PC-9 (cell line): ENCODE measurements at places on chromosomes 4 and X. TPM values are rescaled to one million over a fixed set of nuclear protein-coding genes. Genes with fewer than 3 reads are reported as not detected.

The DSPP gene
- not detected in 2 replicates for total RNA-seq

GRCh38 chr4:108762559-108763225 lies at the start of gene ETNPPL:
ETNPPL (minus strand) TSS chr4:108763053; CDS start chr4:108762898, 155 bp downstream.
- H3K4me3 ChIP-seq = no peak within 1 kb of the TSS
- no peak for DNase-seq
- H3K27me3 ChIP-seq = no peaks in the 10 kb centered on the region
- no peak within 1 kb of the TSS for H3K27ac ChIP-seq

DNA sequence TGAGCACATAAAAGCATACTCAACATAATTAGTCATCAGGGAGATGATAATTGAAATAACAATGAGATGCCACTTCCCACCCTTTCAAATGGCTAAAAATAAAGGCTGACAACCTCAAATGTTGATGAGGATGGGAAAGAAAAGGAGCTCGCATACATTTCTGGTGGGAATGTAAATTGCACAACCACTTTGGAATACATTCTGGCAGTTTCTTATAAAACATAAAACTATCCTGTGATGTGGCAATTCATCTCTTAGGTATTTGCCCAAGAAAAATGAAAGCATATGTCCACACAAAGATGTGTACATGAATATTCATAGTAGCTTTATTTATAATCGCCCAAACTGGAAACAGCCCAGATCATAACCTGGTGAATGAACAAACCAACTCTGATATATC lies 687 bp upstream of the ZNF275 start:
- H3K4me3 ChIP-seq = no peak overlapping the region; the same call in 1 of the 2 replicates
- no peak overlapping the region for H3K27ac ChIP-seq
- H3K4me1 ChIP-seq = no peaks in the 10 kb centered on the region
- H3K27me3 ChIP-seq = no peaks in the 10 kb centered on the region; the same call in none of the 2 replicates

- H3K4me1 ChIP-seq = no peaks in the 10 kb centered on the region
- no peak overlapping the region for H3K27ac ChIP-seq
- peaks cover 49% of the 10 kb centered on the region for H3K27me3 ChIP-seq
These were observed 285.0 kb downstream of the ASMT start for GRCh38 chrX:1899841-1900240.

DNA sequence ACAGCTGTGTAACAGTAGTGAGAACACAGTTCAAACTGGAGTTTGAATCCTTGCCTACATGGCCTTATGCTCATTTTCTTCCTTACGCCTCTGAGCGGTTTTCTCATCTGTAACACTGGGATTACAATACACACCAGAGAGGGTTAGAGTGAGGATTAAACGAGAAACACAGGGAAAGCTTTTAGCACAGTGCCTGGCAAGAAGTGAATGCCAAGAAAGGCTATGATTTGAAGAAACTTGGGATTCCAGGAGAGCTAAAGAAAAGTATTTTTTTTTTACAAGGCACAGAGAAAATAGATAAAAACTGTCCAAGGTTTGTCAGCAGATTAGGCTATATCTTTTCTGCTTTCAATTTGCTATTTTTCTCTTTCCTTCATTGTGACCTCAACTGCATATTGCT lies 246.4 kb downstream of the FBXW7 start:
- no peaks in the 10 kb centered on the region for H3K27me3 ChIP-seq
- DNase-seq = no peak
- H3K27ac ChIP-seq = no peak overlapping the region
- no peaks in the 10 kb centered on the region for H3K4me1 ChIP-seq
- H3K4me3 ChIP-seq = no peak overlapping the region

DNA sequence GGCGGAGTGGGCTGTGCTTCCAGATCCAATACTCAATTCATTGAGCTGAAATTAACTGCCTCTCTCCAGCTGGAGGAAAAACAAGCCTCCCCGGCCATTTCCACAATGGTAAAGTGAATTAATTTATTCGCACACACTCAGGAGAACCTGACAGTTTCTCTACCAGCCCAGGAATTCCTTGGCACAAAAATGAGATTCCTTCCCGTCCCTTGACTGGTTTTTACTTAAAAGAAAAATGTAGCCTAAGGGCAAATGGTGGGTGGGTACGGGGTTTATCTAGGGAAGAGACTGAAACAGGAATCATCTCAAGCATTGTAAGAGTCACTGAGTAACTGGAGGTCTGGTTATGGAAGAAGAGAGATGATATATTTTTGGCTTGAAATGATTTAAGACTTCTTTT lies 102.7 kb downstream of the VCX3A start:
- H3K27me3 ChIP-seq = no peaks in the 10 kb centered on the region
- no peak overlapping the region for H3K27ac ChIP-seq
- no peak overlapping the region for H3K4me3 ChIP-seq
- H3K36me3 ChIP-seq = no peaks in the 10 kb centered on the region
- no peaks in the 10 kb centered on the region for H3K4me1 ChIP-seq
- DNase-seq = peak; percentile 40

The REELD1 gene
- not detected in 2 replicates for total RNA-seq

The SEL1L3 gene
- total RNA-seq = 78.4 and 79.2 TPM in 2 replicates

- H3K27me3 ChIP-seq = no peaks in the 10 kb centered on the region
- no peaks in the 10 kb centered on the region for H3K4me1 ChIP-seq
- H3K27ac ChIP-seq = no peak overlapping the region
- DNase-seq = peak; percentile 41
These were observed 201.4 kb downstream of the CCSER1 start for GRCh38 chr4:90328558-90328957.

- no peak overlapping the region for H3K4me3 ChIP-seq
- H3K27ac ChIP-seq = 0 out of 2 replicates have a peak overlapping the region, but pooled peaks have one; percentile 67
- H3K27me3 ChIP-seq = no peaks in the 10 kb centered on the region
- no peak for DNase-seq
- no peaks in the 10 kb centered on the region for H3K36me3 ChIP-seq
These were observed 277.4 kb downstream of the SPRY1 start for GRCh38 chr4:123673971-123674370.

The TMEM144 gene
- 9.2 and 13.4 TPM in 2 replicates for total RNA-seq

- no peak overlapping the region for H3K27ac ChIP-seq
- DNase-seq = no peak
- H3K36me3 ChIP-seq = no peaks in the 10 kb centered on the region
- no peaks in the 10 kb centered on the region for H3K4me1 ChIP-seq
- H3K4me3 ChIP-seq = no peak overlapping the region
- no peaks in the 10 kb centered on the region for H3K27me3 ChIP-seq
These were observed 55.9 kb downstream of the AGA start for GRCh38 chr4:177386278-177386815.

The EVC2 gene
- 1.4 and 1.7 TPM in 2 replicates for total RNA-seq

DNA sequence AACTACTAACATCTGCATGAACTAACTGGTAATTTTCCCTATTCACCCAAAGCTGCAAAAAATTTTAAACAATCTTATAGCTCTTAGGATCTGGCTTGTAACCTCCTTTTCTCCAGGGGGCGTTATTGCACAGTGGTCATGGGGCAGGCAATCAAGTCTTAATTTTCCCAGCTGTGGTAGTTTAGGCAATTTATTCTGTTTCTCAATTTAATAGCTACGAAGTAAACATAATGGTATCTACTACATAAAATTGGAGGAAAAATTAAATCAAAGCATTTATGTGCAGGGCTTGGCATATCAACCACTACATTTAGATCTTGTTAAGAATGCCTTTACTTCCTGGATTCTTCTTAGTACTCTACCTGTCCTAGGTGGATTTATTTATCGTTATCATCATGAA lies 137.4 kb upstream of the GUCY1A1 start:
- no peak overlapping the region for H3K4me3 ChIP-seq
- H3K27ac ChIP-seq = peak overlapping the region; percentile 62; the same call in 1 of the 2 replicates
- no peaks in the 10 kb centered on the region for H3K36me3 ChIP-seq
- no peaks in the 10 kb centered on the region for H3K27me3 ChIP-seq

The HSD17B11 gene
- total RNA-seq = 26.9 and 30.5 TPM in 2 replicates

The MSANTD1 gene
- total RNA-seq = 3.1 and 3.4 TPM in 2 replicates

- no peak for DNase-seq
- H3K27me3 ChIP-seq = no peaks in the 10 kb centered on the region
- no peak overlapping the region for H3K4me3 ChIP-seq
- no peaks in the 10 kb centered on the region for H3K36me3 ChIP-seq
- H3K4me1 ChIP-seq = peaks cover 14% of the 10 kb centered on the region
These were observed 39.9 kb upstream of the FAM241A start for GRCh38 chr4:112105201-112105969.

DNA sequence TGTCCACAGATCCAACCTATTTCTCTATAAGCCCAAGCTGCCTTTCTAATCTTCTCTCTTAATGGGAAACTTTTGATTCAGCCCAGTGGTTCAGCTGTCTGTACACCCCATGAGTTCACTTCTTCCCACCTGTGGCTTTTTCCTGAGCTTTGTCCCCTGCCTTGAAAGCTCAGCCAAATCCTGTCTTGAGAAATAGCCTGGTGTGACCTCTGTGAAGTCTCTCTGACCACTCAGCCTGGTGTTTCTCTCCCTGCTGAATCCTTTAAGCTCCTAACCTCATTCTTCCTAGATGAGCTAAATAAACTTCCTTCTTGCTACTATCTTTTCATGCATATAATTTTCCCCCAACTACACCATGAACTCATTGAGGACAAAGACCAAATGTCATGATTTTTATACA lies 15.2 kb upstream of the HERC5 start:
- H3K4me3 ChIP-seq = no peak overlapping the region
- no peak for DNase-seq
- no peaks in the 10 kb centered on the region for H3K36me3 ChIP-seq
- no peaks in the 10 kb centered on the region for H3K27me3 ChIP-seq
- no peaks in the 10 kb centered on the region for H3K4me1 ChIP-seq

DNA sequence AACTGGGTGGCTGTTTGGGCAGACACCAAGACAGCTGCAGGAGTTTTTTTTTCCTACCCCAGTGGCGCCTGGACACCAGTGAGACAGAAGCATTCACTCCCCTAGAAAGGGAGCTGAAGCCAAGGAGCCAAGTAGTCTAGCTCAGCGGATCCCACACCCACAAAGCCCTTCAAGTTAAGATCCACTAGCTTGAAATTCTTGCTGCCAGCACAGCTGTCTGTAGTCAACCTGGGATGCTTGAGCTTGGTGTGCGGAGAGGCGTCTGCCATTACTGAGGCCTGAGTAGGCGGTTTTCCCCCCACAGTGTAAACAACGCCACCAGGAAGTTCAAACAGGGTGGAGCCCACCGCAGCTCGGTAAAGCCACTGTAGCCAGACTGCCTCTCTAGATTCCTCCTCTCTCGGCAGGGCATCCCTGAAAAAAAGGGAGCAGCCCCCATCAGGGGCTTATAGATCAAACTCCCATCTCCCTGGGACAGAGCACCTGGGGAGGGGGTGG lies 171.4 kb downstream of the ARHGEF9 start:
- no peak for DNase-seq
- no peak overlapping the region for H3K27ac ChIP-seq
- H3K4me3 ChIP-seq = no peak overlapping the region
- H3K4me1 ChIP-seq = no peaks in the 10 kb centered on the region
- H3K27me3 ChIP-seq = no peaks in the 10 kb centered on the region
- H3K36me3 ChIP-seq = no peaks in the 10 kb centered on the region

The TEX11 gene
- total RNA-seq = not detected in 2 replicates

- no peaks in the 10 kb centered on the region for H3K4me1 ChIP-seq
- H3K27ac ChIP-seq = no peak overlapping the region
- peaks cover 8% of the 10 kb centered on the region for H3K27me3 ChIP-seq
- H3K36me3 ChIP-seq = no peaks in the 10 kb centered on the region
- H3K4me3 ChIP-seq = no peak overlapping the region
These were observed 83.7 kb downstream of the PCYT1B start for GRCh38 chrX:24563291-24564010.

The SLC26A1 gene
- total RNA-seq = 0.53 and 1.3 TPM in 2 replicates

GRCh38 chr4:42216664-42217063 lies 64.2 kb upstream of the BEND4 start:
- no peak overlapping the region for H3K27ac ChIP-seq
- no peak for DNase-seq
- H3K4me1 ChIP-seq = no peaks in the 10 kb centered on the region
- H3K4me3 ChIP-seq = no peak overlapping the region
- peaks cover 45% of the 10 kb centered on the region for H3K27me3 ChIP-seq

- DNase-seq = no peak
- H3K27me3 ChIP-seq = peaks cover 13% of the 10 kb centered on the region
- H3K36me3 ChIP-seq = no peaks in the 10 kb centered on the region
- peaks cover 14% of the 10 kb centered on the region for H3K4me1 ChIP-seq
These were observed 2.8 kb downstream of the TMEM185A start for GRCh38 chrX:149628768-149629167.

DNA sequence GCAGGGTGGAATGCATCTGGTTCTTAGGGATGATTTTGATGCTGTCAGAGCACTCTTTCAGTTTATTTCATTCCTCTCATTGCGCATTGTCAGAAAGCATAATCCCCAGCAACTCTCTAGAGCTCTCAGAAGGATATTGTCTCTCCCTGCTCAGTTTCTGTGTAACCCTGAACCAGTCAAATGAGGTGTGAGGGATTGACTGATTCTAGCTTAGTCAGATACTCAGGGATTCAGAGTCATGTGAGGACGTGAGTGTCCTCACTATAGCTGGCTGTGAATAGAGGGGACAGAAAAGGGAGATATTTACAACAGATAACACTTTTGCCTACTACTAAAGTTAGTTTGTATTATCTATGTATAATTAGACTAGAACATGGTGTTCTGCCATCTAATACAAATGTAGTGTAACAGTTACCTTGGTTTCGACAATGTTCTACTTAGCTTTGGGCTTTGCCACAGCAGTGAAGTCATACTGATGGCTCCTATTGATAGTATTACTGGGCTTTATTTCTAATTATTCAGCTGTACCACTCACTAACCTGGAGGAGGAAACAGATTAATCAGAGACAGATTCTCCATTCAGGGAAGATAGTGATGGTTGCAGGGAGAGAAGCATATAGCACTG lies 19.5 kb downstream of the AP1AR start:
- H3K27ac ChIP-seq = no peak overlapping the region
- peaks cover 16% of the 10 kb centered on the region for H3K36me3 ChIP-seq
- H3K27me3 ChIP-seq = no peaks in the 10 kb centered on the region

The CT47B1 gene
- total RNA-seq = not detected in 2 replicates

The GIMD1 gene
- total RNA-seq = not detected in 2 replicates

GRCh38 chrX:120306630-120307029 lies 4.6 kb downstream of the TMEM255A start:
- H3K4me3 ChIP-seq = no peak overlapping the region
- no peaks in the 10 kb centered on the region for H3K27me3 ChIP-seq
- 0 out of 2 replicates have a peak, but pooled peaks cover 3% of the 10 kb centered on the region for H3K4me1 ChIP-seq
- no peak for DNase-seq

- no peaks in the 10 kb centered on the region for H3K36me3 ChIP-seq
- no peaks in the 10 kb centered on the region for H3K27me3 ChIP-seq
- no peaks in the 10 kb centered on the region for H3K4me1 ChIP-seq
These were observed 529.9 kb downstream of the MID1IP1 start for GRCh38 chrX:39331082-39331704.

The FDCSP gene
- not detected in 2 replicates for total RNA-seq

The CTAG1A gene
- not detected in 2 replicates for total RNA-seq

DNA sequence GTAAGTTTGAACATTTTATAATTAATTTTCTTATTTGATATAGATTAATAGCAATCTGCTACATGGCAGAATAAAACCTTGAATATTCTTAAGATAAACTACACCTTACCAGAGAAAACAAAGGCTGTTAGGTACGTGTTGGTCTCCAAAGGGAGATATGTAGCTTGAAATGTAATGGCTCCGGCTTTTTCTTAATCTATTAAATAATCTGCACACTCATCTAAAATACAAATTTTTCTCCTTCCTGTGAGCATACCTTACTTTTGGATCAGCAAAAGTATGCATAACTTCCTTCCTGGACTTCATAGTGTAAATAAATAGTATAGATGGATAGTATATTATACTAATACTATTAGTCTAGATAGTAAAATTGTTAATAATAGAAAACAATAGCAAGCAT lies 141.3 kb downstream of the JADE1 start:
- H3K27me3 ChIP-seq = no peaks in the 10 kb centered on the region
- no peaks in the 10 kb centered on the region for H3K4me1 ChIP-seq
- H3K27ac ChIP-seq = no peak overlapping the region
- no peak overlapping the region for H3K4me3 ChIP-seq

- no peak for DNase-seq
- no peak overlapping the region for H3K27ac ChIP-seq
These were observed 48.7 kb upstream of the SLC4A4 start for GRCh38 chr4:71290074-71290473.
